Hematopoietic multipotent progenitor cell treated with erythropoietin and hydrocortisone succinate and interleukin-3 and kit ligand, for 15 days (in vitro differentiated cells): ENCODE measurements at places on chromosomes 1 and 21.

DNA sequence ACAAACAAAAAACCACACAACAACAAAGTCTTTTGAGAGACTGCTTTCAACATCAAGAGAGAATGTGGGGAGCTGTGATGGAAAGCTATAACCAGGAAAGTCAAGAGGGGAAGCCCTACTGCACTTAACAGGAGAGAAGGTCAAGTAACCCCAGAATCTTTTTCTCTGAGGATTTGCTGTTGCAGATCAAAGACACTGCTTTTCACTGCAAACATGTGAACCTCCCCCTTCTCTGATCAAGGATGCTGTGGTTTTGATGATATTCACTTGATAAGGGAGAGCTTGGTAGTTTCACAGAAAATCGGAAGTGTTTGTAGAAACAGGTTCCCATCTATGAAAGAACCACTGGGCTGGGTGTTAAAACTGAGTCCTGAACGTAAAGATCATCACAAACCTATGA is 4.8 kb downstream of the ETV3 start:
- no peak for DNase-seq

DNA sequence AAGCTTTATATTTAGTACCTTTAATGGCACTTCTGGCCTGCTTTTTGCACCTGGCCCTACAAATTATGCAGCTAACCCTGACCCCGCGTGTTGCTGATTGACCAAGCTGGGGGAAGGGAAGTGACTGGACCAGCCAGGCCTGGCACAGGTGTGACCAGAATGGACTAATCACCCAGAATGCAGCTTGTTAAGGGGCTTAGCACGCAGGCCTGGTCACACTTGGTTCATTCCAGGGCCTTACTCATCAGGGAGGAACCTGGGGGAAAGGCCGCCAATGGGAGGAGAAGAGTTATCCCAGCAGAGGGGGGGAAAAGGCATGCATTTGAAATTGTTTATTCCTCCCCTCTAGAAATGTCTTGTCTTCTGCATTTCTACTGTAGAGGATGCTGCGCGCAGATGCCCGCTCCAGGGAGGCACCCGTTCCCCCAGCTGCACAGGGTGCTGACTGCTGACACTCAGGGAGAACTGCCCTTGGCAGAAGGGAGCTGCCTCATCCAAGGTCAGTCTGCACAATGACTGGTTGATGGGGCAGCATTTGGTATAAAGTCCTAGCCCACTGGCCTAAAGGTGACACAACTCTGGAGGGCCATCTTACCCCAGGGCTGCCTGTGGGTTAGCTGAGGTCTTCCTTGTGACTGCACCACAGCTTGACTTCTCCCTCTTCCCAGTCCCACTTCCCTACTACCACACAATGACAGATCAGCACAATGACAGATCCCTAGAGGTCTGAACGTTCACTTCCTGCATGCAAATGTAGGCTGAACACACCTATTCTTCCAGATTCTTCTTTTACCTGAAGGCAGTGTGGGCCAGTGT is 29.0 kb downstream of the DHCR24 start:
- DNase-seq: no peak

- no peak for DNase-seq
Observed at GRCh38 chr1:175597969-175598765, 145.2 kb downstream of the TNR start.

- no peak for DNase-seq
Observed at GRCh38 chr21:45283611-45284455, 3.9 kb downstream of the POFUT2 start.

DNA sequence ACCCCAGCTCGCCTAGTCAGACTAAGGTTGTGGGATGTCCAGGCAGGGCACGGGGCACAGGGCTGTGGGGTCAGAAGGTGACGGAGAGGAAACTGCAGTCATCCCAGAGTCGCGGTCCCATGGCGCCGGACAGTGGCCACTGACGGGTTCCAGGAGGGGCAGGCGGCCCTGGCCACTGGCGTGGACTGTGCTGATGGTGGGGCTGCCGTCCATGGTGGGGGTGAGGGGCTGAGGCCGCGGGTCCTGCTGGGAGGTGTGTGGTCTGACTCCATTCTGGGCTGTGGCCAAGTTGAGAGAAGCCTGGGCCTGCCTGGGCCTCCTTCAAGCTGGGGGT is 32.0 kb downstream of the PCNT start:
- no peak for DNase-seq

DNA sequence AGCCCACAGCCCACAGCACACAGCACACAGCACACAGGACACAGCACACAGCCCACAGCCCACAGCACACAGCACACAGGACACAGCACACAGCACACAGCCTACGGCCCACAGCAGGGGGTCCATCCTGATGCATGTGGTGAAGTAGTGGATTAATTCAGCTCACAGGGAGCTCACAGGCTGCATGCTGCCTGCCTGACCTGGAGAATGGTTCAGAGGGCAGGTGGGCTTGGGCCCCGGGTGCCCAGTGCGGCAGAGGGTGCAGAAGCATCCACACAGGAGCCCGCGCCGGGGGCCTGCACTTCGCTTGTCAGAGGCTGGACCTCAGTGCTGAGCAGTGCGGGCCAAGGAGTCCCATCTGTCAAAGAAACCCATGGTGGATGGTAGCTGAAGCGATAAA is 21.1 kb upstream of the AJAP1 start:
- DNase-seq: no peak

- no peak for DNase-seq
Observed at GRCh38 chr21:26881504-26882228, 36.5 kb upstream of the ADAMTS1 start.

- no peak for DNase-seq
Observed at GRCh38 chr1:11448373-11449099, 30.4 kb upstream of the DISP3 start.
